ENCODE measurements at places on chromosomes 7 and 10. TPM values are rescaled to one million over a fixed set of nuclear protein-coding genes. Genes with fewer than 3 reads are reported as not detected.

SEMA3C gene
- 78.3 TPM for total RNA-seq

CC2D2B gene
- 0.44 TPM for total RNA-seq

WNT16 gene
- 2.0 TPM for total RNA-seq

CYP2C19 gene
- not detected for total RNA-seq

BICC1 gene
- total RNA-seq: 25.8 TPM

VAX1 gene
- total RNA-seq: 1.2 TPM

GPRIN2 gene
- 31.3 TPM for total RNA-seq

ANKRD7 gene
- total RNA-seq: 0.13 TPM

POLR2J gene
- total RNA-seq: 105 TPM

SPDYE2 gene
- not detected for total RNA-seq

CPA2 gene
- total RNA-seq: 0.11 TPM

TEX47 gene
- not detected for total RNA-seq

MYL10 gene
- total RNA-seq: not detected

PDE6C gene
- not detected for total RNA-seq

LARP4B gene
- 35.4 TPM for total RNA-seq

TMEM270 gene
- total RNA-seq: 0.17 TPM

ZNF735 gene
- total RNA-seq: not detected

GIMAP7 gene
- total RNA-seq: not detected

ODAD2 gene
- 0.17 TPM for total RNA-seq

CELF2 gene
- total RNA-seq: 0.02 TPM

TCAF2 gene
- total RNA-seq: 1.4 TPM

VSTM4 gene
- total RNA-seq: 0.41 TPM
